A549 treated with AZD2906 at 1 μM for 4 hours (cell line): ENCODE measurements at places on chromosomes 2 and 18. TPM values are rescaled to one million over a fixed set of nuclear protein-coding genes. Genes with fewer than 3 reads are reported as not detected.

SEMA4F gene
- 8.7 to 11.8 TPM (median 10.7 TPM) in 5 replicates for total RNA-seq

HOXD12 gene
- not detected in 5 replicates for total RNA-seq

LAMA1 gene
- 0.06 to 0.16 TPM (median 0.09 TPM) in 5 replicates for total RNA-seq

MC2R gene
- total RNA-seq = not detected in 5 replicates

MBD1 gene
- total RNA-seq = 32.9 to 36.6 TPM (median 34.8 TPM) in 5 replicates

CUL3 gene
- total RNA-seq = 61.5 to 73.4 TPM (median 63.3 TPM) in 5 replicates

CTDSP1 gene
- total RNA-seq = 63.7 to 77.1 TPM (median 73.8 TPM) in 5 replicates

MC5R gene
- total RNA-seq = 0.03 to 0.06 TPM (median 0.05 TPM) in 3 of 5 replicates, not detected in the others

C2orf15 gene
- 0.50 to 0.70 TPM (median 0.64 TPM) in 5 replicates for total RNA-seq

MRO gene
- total RNA-seq = 0.08 to 0.36 TPM (median 0.26 TPM) in 5 replicates

ABCB11 gene
- 0.01 to 0.06 TPM (median 0.02 TPM) in 5 replicates for total RNA-seq

ALK gene
- not detected in 5 replicates for total RNA-seq

GTF2A1L gene
- total RNA-seq = not detected in 5 replicates

ST8SIA3 gene
- total RNA-seq = not detected in 5 replicates

NOSTRIN gene
- 1.2 to 2.5 TPM (median 1.9 TPM) in 5 replicates for total RNA-seq

GAL3ST2 gene
- total RNA-seq = 0.11 to 0.37 TPM (median 0.25 TPM) in 5 replicates

RAD51AP2 gene
- not detected in 5 replicates for total RNA-seq

FBXO48 gene
- total RNA-seq = 0.40 to 0.61 TPM (median 0.56 TPM) in 5 replicates

SLC4A5 gene
- total RNA-seq = 0.15 to 0.47 TPM (median 0.24 TPM) in 5 replicates

STON1 gene
- 0.28 to 0.42 TPM (median 0.39 TPM) in 5 replicates for total RNA-seq

LCLAT1 gene
- total RNA-seq = 12.6 to 21.3 TPM (median 15.3 TPM) in 5 replicates

WDR7 gene
- 2.6 to 3.5 TPM (median 3.0 TPM) in 5 replicates for total RNA-seq

SERPINB3 gene
- 0.06 to 0.14 TPM (median 0.09 TPM) in 5 replicates for total RNA-seq

MYL1 gene
- not detected in 5 replicates for total RNA-seq

LINC00305 gene
- total RNA-seq = not detected in 5 replicates

NDC80 gene
- total RNA-seq = 10.3 to 15.0 TPM (median 11.7 TPM) in 5 replicates

RNF144A gene
- 6.8 to 9.3 TPM (median 8.7 TPM) in 5 replicates for total RNA-seq

EGR4 gene
- total RNA-seq = 0.19 to 0.32 TPM (median 0.25 TPM) in 5 replicates

MAPK4 gene
- total RNA-seq = 0.13 to 0.33 TPM (median 0.18 TPM) in 5 replicates

FAM117B gene
- total RNA-seq = 1.4 to 2.6 TPM (median 1.8 TPM) in 5 replicates

DSEL gene
- total RNA-seq = 0.34 to 0.51 TPM (median 0.40 TPM) in 5 replicates

PLA2R1 gene
- 1.7 to 2.8 TPM (median 2.3 TPM) in 5 replicates for total RNA-seq

SCYGR7 gene
- not detected in 5 replicates for total RNA-seq

LBX2 gene
- total RNA-seq = 3.2 to 4.3 TPM (median 3.8 TPM) in 5 replicates

TRIM43 gene
- total RNA-seq = 0.07 to 0.23 TPM (median 0.09 TPM) in 4 of 5 replicates, not detected in the other

CD8A gene
- total RNA-seq = 0.18 to 0.55 TPM (median 0.24 TPM) in 5 replicates

OBSL1 gene
- 18.7 to 23.2 TPM (median 21.6 TPM) in 5 replicates for total RNA-seq

ZC3H6 gene
- 0.17 to 0.45 TPM (median 0.38 TPM) in 5 replicates for total RNA-seq

DSG1 gene
- total RNA-seq = not detected in 5 replicates

PROM2 gene
- total RNA-seq = 0.02 to 0.34 TPM (median 0.08 TPM) in 3 of 5 replicates, not detected in the others

PARD6G gene
- total RNA-seq = 1.4 to 3.5 TPM (median 3.4 TPM) in 5 replicates

SERPINB12 gene
- not detected in 5 replicates for total RNA-seq

PLCL1 gene
- 0.02 TPM in 1 of 5 replicates, not detected in the others for total RNA-seq

CFC1 gene
- total RNA-seq = 0.11 TPM in 1 of 5 replicates, not detected in the others

NLRC4 gene
- total RNA-seq = 0.03 to 0.11 TPM (median 0.05 TPM) in 5 replicates

VIL1 gene
- total RNA-seq = 0.16 to 0.36 TPM (median 0.28 TPM) in 5 replicates

ANKRD23 gene
- 1.2 to 2.1 TPM (median 1.7 TPM) in 5 replicates for total RNA-seq

CLEC4F gene
- total RNA-seq = not detected in 5 replicates

FBLN7 gene
- 0.37 to 0.67 TPM (median 0.53 TPM) in 5 replicates for total RNA-seq

DPP4 gene
- total RNA-seq = 0.65 to 1.1 TPM (median 0.87 TPM) in 5 replicates

AFF3 gene
- total RNA-seq = 0.01 to 0.06 TPM (median 0.02 TPM) in 5 replicates

PROKR1 gene
- total RNA-seq = 0.01 TPM in 1 of 5 replicates, not detected in the others

PFN4 gene
- total RNA-seq = 1.4 to 2.5 TPM (median 1.7 TPM) in 5 replicates
